ENCODE measurements at places on chromosomes 7 and 10.

DNA sequence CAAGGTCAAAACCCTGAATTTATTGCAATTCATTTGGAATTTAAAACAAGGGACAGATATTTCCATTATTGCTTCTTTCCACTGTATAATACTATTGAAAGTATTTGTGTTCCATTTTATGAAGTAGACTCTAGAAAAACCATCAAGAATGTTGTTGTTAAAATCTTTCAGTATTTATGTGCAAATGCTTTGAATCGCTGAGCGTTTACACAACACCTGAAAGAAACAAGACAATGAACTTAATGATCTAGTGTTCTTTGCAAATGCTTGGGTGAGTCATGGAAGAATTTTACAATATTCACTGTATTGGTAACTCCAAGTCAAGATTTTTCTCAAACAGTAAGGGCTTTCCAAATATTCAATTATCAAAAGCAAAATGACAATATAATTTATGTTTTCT is 97.1 kb downstream of the VIPR2 start:
- DNase-seq = no peak

GRCh38 chr10:26725837-26726727 is 28.6 kb downstream of the PDSS1 start:
- DNase-seq = peak; percentile 23

DNA sequence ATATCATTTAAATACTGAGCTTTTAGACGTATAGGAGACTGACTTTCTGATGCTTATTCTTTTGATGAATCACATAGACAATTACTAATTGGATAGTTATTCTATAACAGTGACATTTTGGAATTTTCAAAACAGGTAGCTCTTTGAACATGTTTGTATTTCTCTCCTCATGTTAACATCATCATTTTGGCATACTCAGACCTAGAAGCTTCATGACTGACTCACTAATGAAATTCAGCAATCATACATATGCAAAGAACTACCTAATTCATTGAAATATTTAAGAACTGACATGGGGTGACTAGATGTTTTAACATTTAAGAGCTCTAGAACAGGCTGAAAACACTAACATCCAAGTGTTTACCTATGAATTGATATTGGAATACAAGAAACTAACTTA is 192.3 kb downstream of the VTI1A start:
- no peak for DNase-seq

DNA sequence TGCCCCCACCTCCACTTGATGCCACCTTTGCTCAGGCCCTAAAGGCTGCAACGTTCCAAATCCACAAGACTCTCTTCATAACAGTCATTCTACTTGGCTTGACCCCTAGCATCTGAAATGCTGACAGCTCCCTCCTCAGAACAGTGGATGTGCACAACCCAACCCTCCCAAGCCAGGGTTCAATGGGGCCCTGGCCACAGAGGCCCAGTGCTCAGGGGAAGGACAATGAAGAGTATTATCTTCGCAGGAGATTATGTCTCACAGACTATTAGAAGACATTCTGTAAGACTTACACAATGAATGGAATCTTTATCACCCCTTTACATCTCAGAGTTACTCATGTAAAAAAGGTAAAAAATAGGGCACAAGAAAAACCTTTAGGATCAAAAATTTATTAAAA is 20.4 kb downstream of the ERCC6 start:
- no peak for DNase-seq

DNA sequence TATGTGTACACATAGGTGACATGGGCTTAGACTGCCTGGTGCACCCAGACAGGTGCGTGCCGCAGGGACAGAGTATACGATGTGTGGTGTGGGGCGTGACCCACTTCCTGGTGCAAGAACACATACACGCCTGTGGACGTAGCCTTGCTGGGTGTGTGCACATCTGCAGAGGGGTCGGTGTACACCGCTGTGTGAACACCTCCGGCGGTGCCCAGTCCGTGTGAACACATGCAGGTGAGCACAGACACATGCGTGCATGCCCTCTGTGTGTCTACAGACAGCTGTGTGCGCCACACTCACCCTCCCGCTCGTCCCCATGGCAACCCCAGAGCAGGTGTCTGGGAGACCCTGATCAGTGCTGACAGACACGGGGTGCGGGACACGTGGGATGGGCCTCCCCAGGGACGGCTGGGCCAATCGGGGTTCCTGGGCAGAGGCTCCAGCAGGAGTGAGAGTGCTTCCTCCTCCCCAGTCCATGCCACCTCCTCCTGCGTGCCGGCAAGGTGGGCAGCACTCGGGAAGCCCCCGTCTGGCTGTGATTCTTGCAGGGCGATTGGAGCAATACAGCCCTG is 23.4 kb downstream of the ELFN1 start:
- no peak for DNase-seq

All from activated CD8-positive, alpha-beta memory T cell treated with anti-CD3 and anti-CD28 coated beads for 1 hour (primary cell).